ENCODE measurements at places on chromosomes 4 and X.

- no peak for DNase-seq
Measured at GRCh38 chrX:37776283-37776986, 3.4 kb upstream of the CYBB start.

DNA sequence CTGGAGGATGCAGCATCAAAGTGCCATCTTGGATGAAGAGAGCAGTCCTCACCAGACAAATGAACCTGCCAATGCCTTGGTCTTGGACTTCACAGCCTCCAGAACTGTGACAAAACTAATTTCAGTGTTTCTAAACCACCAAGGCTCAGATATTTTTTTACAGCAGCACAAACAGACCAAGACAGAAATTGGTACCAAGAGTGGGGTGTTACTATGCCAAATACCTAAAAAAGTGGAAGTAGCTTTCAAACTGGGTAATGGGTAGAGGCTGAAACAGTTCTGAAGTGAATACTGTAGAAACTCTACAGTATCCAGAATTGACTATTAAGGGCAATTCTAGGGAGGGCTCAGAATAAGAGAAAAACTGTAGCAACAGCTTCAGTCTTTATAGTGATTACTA is 170.8 kb downstream of the STK32B start:
- DNase-seq: no peak

DNA sequence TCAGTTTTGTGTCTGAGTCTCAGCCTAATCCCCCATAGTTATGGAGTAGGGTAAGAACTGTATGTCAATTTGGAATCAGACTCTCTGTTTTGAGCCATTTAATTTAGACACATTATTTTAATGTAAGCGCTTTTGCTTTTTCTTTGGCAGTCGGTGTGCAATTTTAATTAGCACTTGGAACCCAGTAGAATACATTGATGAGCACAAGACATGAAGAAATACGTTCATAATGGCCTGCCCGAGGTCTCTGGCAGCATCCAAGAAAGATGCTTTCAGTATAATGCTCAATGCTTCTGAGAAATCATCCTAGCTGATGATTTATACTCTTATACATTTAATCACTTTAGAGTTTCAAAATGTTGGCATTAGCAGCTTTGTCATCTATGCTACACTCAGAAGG is 8.9 kb upstream of the TAPT1 start:
- no peak for DNase-seq

GRCh38 chr4:109065006-109065405 is 237.5 kb downstream of the COL25A1 start:
- DNase-seq: no peak

- no peak for DNase-seq
Measured at GRCh38 chr4:25883565-25883964, 20.8 kb upstream of the SEL1L3 start.

GRCh38 chr4:101125045-101125942 is 222.0 kb downstream of the PPP3CA start:
- DNase-seq: no peak

- DNase-seq: no peak
Measured at GRCh38 chr4:56626963-56627362, 54.1 kb downstream of the HOPX start.

GRCh38 chr4:45043911-45044310 is 317.6 kb upstream of the GNPDA2 start:
- DNase-seq: no peak

GRCh38 chr4:139934708-139935195 is 219.2 kb downstream of the MAML3 start:
- peak; percentile 72 for DNase-seq

- DNase-seq: peak; percentile 37
Measured at GRCh38 chrX:71253253-71254091, 468 bp downstream of the ZMYM3 start.

GRCh38 chr4:81499840-81500239 is 28.1 kb upstream of the RASGEF1B start:
- peak; percentile 2 for DNase-seq

DNA sequence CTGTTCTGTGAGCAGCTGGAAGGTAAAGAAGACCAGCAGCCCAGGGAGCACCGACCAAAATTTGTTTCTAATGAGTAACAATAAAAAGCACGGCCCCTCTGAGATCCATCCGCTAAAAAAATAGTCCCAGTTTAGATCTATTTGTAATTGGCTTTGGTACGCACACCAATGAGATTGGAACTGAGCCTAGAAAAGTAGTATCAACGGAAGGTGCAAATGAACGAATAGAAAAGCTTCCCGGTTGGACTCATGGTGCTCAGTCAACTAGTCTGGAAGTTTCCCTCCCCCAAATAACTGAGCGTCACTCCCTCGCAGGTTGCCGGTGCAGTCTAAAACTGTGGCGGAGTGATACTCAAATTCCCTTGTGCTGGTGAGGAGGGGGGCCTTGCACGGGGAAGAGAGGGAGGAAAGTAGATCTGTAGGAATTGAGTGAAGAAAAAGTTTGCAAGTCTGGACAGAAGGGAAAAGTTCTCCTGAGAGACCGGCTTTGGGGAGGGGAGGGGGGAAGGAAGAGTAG is at the start of gene COL4A5:
COL4A5 (plus strand) TSS at position 413 of the 517 bp plus-strand sequence. CDS start 288 bp downstream, outside the sequence.
- DNase-seq: no peak

DNA sequence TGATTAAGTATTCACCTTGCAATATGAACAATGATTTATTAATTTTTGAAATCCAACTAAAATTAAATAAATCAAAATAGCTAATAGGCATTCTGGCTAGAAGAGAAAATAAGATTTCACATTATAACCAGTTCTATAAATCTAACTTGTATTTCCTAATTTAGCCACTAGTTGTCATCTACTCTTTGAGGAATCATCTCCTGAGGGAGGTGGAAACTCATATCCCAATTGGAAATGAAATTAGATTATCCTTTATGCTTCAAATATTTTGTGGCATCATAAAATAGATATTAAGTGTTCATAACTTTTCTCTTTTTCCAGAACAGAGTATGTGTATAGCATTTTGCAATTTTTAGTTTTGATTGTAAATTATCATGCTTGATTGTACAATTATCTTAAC is 558.5 kb upstream of the DIAPH2 start:
- DNase-seq: no peak

DNA sequence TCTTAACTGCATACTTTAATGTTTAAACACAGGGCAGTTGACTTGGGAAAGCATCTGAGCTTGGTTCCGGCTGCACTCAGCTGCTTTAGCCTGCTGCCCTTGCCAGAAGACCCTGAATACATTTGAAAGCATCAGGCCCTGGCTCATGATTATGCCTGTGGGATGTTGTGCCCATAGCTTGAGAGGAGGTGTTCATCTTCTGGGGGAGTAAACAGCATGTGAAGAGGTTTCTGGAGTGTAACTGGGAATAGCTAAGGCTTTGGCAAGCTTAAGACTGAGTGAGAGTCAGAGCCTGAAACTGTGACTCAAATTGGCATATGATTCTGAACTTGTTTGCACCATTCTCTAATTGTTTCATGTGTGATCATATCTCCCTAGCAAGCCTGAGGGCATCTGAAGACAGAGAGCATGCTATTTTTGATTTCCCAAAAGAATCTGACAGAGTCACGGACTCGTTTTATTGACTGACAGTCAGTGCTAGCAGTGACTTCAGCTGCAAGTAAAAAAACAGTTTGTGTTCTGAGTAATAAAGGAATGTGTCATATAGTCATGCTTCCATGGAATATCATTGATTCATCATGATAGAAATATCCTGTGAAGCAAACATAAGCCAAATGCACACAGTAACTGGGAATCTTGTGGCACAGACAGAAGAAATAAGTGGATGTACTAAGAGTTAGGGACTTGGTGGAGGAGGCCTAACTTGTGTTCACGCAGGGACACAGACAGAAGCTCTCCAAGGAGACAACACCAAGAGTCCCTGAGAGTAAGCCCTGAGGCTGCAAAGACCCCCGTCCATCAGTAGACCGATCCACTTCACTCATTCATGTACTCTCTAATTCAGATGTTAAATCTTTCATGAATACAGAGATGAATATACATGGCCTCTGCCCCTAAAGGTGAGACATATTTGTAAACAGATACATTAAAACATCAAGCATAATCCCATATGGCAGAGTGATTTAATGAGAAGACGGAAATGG is 100.7 kb downstream of the SYNPO2 start:
- DNase-seq: no peak

- no peak for DNase-seq
Measured at GRCh38 chrX:108349210-108349609, 89.0 kb downstream of the COL4A6 start.

DNA sequence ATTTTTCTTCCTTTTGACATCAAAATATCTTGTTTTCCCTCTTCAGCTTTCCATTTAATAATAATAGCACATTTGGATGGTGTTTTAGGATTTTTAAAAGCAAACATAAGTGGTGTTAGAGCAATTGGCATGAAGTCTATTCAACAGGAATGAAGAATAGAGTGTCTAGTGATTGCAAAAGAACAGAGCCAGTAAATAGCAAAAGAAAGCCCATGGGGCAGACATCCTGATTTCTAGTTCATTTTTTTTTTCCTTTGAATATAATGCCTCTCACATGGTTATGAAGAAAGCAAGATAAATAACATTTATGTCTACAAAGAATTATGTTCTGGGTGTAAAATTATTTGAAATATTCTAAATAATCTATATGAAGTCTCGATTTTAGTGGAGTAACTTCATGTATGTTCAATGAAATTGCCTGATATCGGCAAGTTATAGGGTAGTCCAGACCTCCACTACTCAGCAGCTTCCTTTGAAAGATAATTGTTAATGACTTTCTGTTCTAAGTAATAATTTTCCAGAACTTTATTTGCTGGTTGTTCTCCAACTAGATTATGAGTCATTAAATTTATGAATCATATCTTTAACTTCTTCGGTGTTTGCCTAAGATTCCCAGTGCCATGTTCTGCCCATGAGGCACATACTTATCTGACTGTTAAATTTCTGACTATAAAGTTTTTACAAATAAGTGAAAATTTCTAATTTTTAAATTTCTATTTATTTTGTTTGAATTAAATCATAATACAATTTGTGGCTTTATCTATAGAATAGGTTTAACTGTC is 587.9 kb downstream of the TLL1 start:
- DNase-seq: no peak

DNA sequence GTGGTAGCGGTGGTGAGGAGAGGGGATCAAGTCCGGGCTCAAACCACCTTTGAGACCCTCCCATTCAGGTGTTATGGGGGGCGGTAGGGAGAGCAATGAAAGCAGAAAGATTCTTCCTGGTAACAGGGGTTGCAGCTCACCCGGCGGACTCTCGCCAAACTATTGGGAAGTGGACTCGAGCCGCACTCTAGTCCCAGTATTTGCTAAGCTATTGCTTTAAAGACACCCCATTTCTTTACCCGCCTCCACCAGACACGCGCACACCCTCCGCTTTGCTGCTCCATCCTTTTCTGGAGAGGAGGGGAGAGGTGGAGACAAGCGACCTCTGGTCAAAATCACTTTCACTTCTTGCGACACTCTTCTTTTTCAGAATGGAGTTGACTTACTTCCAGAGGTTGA is 625 bp upstream of the GABRA4 start:
- DNase-seq: no peak

DNA sequence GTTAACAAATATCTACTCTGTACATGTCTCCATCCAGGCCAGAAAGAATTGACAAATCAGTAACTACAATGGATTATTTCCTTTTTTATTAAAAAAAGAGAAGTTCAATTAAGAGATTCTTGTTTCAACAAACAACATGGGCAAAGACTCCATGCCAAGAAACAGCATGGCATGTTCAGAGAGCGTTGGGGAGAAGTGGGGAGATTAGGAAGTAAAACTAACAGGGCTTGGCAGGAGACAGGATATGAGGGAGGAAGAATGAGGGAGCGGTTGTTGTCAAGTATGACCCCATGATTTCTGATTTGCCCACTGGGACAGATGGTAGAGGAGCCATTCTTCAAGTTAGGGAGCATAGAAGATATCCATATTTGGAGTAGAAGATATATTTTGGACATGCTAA is 128.4 kb downstream of the RNF150 start:
- no peak for DNase-seq

DNA sequence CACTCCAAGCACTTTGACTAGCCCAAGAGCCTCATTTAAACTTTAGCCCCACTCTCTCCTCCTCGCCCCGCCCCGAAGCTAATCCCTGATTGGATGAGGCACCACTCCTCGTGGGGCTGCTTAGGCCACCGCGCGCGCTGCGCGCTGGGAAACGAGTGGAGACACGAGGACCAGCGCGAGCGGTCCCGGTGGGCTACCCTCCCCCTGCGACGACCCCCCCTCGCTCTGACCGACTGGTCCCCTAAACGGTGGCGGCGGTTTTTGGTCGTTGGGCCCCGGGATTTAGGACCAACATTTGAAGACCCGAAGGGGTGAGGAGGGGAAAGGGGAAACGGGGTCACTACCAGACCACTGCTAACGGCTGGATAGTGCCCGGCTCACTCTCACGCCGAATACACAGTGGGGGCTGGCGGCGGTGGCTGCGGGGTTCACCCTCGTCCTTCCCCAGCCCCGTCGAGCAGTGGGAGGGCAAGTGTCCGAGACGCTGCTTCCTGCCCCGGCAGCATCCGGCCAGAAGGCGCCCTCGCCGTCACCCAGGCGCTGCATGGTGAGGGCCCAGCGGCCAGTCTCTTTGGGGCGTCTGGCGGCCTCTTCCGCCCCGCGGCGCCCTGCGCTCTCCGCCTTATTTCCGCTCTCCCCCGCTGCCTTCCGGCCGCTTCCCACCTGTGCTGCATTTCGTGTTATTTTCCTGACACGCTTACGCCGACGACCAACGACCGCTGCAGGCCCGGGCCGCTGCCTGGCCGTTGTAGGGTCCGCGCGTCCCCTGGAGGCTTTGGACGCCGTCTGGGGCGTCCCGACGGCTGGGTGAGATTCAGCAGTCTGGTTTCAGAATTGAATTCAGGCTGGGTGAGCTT is at the start of gene RBM46:
RBM46 (plus strand) TSS at position 147 of the 857 bp plus-strand sequence. CDS start 15,481 bp downstream, outside the sequence.
- DNase-seq: no peak

GRCh38 chr4:143358419-143358818 is 21.7 kb downstream of the GAB1 start:
- DNase-seq: no peak

GRCh38 chr4:38003102-38003501 is 42.9 kb downstream of the PTTG2 start:
- DNase-seq: no peak

GRCh38 chr4:174154215-174154854 is 129.1 kb downstream of the FBXO8 start:
- peak; percentile 50 for DNase-seq

- no peak for DNase-seq
Measured at GRCh38 chrX:3820167-3820566, 106.7 kb upstream of the PRKX start.

GRCh38 chrX:135328421-135329005 is 19.2 kb downstream of the ETDC start:
- DNase-seq: no peak

GRCh38 chrX:153882086-153882498 is 3.9 kb downstream of the L1CAM start:
- no peak for DNase-seq

- peak; percentile 14 for DNase-seq
Measured at GRCh38 chr4:158856852-158857251, 88.0 kb downstream of the FNIP2 start.

DNA sequence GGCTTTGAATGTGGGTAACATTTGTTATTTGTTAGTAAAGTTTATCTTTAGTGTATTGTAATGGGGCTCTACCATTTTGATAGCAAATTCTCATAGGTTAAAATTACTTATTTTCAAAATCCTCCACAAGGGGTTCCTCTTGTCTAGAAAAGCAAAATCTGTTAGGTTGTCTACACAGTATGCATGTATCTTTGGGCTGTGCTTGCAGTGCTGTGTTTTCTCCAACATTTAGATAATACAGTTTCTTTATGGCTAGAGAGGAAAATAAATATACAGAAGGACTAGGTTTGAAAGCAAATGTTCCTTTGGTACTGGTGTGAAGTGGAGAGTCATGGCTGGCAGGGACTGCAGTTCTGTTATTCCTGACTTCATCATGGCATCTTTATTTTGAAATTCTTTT is 40.3 kb downstream of the POLR2B start:
- DNase-seq: no peak

Measured in SK-N-DZ (cell line).